Spleen (tissue), 13 donors: ENCODE measurements at places on chromosomes 11 and 22. TPM values are rescaled to one million over a fixed set of nuclear protein-coding genes. Genes with fewer than 3 reads are reported as not detected.

The DUSP18 gene
- 2.3 TPM for polyA plus RNA-seq

- H3K36me3 ChIP-seq: no peaks in the 10 kb centered on the region
- no peak overlapping the region for H3K4me3 ChIP-seq
- H3K27ac ChIP-seq: no peak overlapping the region
- H3K4me1 ChIP-seq: peaks cover 26% of the 10 kb centered on the region
Observed at GRCh38 chr11:74689666-74690065, 41.6 kb downstream of the CHRDL2 start.

GRCh38 chr11:35962369-35963138, 18.7 kb downstream of the LDLRAD3 start:
- no peaks in the 10 kb centered on the region for H3K27me3 ChIP-seq
- H3K4me1 ChIP-seq: no peaks in the 10 kb centered on the region
- H3K36me3 ChIP-seq: no peaks in the 10 kb centered on the region
- no peak overlapping the region for H3K4me3 ChIP-seq
- no peak for DNase-seq

GRCh38 chr11:60993615-60994014, 22.1 kb downstream of the CD6 start:
- no peaks in the 10 kb centered on the region for H3K27me3 ChIP-seq
- H3K4me3 ChIP-seq: no peak overlapping the region
- no peak for DNase-seq
- H3K4me1 ChIP-seq: peaks cover 66% of the 10 kb centered on the region
- no peak overlapping the region for H3K27ac ChIP-seq

DNA sequence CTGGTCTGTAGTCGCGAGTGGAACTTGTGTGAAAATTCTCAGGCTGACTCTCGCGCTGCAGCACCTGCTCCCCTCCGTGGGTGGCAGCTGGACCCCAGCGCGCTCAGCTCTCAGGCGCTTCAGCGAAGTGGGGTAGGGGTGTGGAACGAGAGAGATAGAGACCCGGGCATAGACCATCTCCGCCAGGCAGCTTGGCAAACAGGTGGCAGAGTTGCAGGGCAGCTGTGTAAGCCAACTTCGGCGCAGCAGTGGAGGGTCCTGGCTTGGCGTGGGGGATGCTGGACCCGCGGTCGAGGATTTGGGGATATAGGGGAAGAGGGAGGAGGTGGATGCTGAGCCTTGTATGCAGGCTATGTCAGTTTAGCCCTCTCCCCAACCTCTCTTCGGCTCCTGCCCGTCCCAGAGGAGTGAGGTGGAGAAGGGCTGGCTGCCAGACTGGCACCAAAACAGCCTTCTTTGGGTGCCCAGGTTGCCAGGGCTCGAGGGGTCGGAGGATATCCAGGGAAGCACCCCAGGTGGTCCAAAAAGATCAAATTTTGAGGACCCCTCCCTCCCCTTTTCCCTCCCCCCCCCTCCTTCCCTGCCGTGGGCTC, 746 bp upstream of the CALCB start:
- H3K4me3 ChIP-seq: no peak overlapping the region
- no peak for DNase-seq

- H3K36me3 ChIP-seq: no peaks in the 10 kb centered on the region
- peak overlapping the region; percentile 82 for H3K27ac ChIP-seq
- peaks cover 62% of the 10 kb centered on the region for H3K27me3 ChIP-seq
- H3K4me1 ChIP-seq: peaks cover 56% of the 10 kb centered on the region
- peak overlapping the region; percentile 97 for H3K4me3 ChIP-seq
Observed at GRCh38 chr11:69640260-69640994, 529 bp upstream of the CCND1 start.

DNA sequence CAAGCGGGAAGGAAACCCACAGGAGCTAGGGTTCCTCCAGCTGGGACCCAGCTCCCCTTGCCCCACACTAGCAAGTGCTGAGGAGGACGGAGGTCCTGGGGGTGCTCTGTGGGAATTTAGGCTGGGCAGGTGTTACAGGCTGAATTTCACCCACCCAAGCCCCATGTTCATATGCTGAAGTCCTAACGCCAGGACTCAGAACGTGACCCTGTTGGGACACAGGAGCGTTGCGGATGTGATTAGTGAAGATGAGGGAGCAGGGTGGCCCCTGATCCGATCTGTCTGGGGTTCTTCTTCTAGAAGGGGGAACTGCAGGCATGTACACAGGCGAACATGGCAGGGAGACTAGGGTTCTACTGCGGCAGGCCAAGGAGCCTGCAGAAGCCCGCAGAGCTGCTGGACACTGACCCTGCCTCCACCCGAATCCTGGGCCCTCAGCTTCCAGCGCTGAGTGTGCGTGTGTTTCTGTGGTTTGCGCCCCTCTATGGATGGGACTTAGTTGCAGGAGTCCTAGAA, 103.4 kb upstream of the FGF3 start:
- H3K27ac ChIP-seq: no peak overlapping the region
- no peaks in the 10 kb centered on the region for H3K36me3 ChIP-seq
- DNase-seq: peak; percentile 44
- peaks cover 25% of the 10 kb centered on the region for H3K4me1 ChIP-seq
- no peak overlapping the region for H3K4me3 ChIP-seq

DNA sequence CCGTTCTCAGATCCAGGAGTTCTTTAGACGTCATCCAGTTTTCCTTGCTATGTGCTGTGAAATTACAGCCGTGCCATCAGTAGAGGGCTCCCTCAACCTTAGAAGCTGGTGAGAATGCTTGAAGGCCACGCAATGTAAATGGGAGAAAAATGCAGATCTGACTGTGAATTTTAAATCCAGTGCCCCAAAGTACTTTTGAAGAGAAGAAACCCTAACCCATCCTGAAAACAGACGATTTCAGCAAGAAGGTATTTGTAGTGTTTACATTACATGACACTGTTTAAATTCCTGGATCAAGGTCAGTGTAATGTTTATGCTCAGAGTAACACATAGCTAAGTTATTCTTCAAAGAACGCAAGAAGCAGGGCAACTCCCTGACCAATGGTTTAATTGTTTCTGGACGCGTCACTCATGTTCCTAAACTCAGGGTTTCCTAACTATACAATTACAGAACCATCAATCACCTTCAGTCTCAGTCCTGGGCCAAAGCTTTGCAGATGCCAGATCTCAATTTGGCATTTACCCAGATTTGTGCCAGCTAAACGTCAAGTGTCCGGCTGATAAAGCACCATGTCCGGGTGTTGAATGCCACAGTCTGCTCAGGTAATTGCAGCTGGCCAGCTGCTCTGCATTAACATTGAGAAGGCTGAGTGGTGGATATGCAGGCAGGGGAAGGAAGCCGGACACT, 38.2 kb downstream of the ADAMTS8 start:
- H3K36me3 ChIP-seq: no peaks in the 10 kb centered on the region
- no peaks in the 10 kb centered on the region for H3K27me3 ChIP-seq
- no peak for DNase-seq

The UCP3 gene
- 2.6 TPM for polyA plus RNA-seq

- H3K27ac ChIP-seq: no peak overlapping the region
- peaks cover 22% of the 10 kb centered on the region for H3K27me3 ChIP-seq
- peaks cover 8% of the 10 kb centered on the region for H3K4me1 ChIP-seq
- H3K4me3 ChIP-seq: no peak overlapping the region
- no peaks in the 10 kb centered on the region for H3K36me3 ChIP-seq
- DNase-seq: no peak
Observed at GRCh38 chr22:38449776-38450175, 5.2 kb downstream of the KCNJ4 start.

DNA sequence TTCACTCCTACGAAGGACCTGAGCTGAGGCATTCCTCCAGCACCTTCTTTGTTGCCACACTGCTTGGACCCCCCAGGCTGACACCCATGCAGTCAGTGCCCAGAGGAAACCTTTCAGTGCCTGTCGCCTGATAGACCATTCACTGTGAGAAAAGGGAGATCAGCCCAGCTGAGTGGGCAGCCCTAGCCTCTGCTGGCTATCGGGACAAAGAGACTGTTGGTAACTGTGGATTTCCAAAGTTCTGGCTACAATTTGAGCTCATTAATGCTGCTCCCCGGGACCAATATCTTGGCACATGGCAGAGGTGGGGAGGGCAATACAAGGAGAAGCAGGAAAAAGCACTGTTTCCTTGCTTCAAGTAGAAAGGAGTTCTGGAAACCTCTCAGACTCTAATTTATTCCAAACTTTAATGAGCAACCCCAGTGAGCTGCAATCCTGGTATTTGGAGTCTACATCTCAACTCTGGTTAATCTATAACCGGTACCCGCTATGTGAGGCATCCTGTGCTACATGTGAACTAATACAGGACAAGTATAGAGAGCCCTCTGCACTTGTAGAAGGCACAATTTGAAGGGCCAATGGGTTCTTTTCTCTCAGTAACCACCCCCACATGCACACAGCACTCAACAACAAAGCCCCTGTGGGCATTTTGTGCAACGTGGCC, 200.7 kb upstream of the NCAM1 start:
- peaks cover 3% of the 10 kb centered on the region for H3K27me3 ChIP-seq
- no peak overlapping the region for H3K4me3 ChIP-seq
- H3K27ac ChIP-seq: no peak overlapping the region
